ENCODE measurements at places on chromosomes 6 and 20. TPM values are rescaled to one million over a fixed set of nuclear protein-coding genes. Genes with fewer than 3 reads are reported as not detected.
A peak's percentile ranks its signal among the peaks of the same experiment; 100 is the strongest.

EMILIN3 gene
- total RNA-seq = 0.44 TPM

GRCh38 chr6:133896344-133896721 lies 7.4 kb downstream of the TCF21 start:
- no peak for DNase-seq

DNA sequence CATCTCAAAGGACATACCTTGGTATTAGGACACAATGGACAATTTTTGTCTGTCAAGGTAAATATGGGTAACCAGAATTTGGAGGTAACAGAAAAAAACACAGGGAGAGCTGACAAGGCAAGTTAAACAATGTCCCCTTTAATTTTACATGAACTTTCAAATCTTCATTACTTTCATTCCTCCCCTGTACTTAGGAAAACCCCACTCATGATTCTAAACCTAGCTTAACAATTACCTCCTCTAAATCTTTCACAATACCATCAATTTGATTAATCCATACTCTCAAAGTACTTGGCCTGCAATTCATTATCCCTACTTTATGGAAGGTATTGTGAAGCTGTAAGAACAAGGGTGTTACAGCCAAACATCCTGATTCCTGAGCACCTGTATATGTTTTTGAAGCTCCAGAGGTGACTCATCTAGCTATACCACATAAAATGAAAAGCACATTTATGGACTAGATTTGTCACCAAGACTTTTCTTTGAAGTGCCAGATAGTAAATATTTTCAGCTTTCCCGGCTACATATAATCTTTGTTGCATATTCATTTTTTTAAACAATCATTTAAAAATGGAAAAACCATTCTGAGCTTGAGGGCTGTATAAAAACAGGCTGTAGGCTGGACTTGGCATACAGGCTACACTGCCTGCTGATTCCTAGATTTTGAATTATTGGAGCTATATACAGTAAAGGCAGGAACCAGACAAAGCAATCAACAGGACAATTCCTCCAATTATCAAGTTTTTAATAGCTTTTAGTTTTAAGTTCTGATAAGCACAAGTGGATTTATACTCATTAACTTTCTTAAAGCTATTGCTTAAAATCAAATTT lies 22.9 kb downstream of the DEK start:
- no peak for DNase-seq

DNA sequence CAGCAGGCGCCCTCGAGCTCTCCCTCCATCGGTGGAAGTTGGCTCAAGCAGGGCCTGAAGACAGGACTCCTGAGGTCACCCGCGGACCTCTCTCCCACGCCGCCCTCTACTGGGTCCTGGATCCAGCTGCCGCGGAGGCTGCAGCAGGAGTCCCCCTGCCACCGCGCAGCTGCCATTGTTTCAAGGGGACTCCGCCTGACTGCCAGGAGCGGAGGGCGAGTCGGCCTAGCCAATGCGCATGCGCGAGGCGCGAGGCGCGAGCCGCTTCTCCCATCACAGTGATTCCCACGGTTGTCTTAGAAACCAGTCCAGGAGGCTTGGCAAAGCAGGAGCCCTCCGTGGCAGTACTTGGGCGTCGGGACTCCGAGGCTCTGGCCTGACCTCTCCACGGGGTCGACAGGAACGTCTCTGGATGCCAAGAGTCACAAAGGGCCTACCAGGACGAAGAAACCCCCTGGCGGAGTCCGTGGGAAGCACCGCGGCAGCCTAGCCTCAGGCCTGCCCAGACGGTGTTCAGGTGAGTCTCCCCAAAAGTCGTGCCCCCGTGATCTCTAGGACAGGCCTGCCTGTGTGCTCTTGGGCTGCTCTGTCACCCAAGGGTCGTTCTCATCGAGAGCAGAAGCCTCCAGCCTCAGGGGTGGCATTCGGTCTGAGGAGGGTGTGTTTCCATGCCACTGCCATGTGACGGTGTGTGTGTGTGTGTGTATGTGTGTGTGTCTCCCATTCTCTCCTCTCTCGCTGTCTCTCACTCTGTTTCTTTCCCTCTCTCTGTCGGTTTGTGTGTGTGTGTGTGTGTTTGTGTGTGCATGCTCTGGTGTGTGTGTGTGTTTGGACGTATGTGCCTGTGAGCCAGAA lies 290.6 kb upstream of the ZNF337 start:
- peak; percentile 61 for DNase-seq

DNA sequence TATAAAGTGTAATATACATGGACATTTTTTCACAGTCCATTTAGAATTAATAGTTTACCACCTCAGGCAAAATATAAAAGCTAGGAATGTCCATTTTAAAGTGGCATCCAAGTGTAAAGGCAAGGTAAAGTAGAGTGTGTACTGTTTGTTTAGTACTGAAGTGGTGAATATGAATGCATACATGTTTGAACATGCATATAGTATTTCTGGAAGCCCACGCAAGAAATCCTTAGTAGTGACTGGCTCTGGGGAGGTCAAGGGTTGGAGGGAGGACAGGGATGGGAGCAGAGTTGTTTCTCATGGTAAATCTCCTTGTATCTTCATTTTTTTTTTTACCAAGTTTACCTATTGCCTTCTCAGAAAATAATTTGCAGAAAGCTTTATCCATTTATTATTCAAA lies 129.2 kb downstream of the UNC5CL start:
- DNase-seq = no peak

DNA sequence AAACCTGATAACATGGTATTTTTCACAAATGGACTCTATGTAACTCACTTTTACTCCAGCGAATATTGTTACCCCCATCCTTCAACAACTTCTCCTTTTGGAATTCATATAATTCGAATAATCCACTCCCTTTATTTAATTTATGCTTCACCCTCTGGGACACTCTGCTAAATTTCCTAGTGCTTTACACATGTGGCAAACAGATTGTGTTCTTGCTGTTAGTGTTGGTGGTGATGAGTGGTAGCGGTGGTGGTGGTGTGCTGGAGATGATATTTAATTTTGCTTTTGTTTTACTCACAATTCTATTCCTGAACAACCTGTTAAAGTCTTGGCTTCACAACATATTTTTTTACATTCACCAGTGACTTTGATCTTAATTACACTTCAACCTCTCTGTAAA lies 32.8 kb downstream of the HTR1B start:
- DNase-seq = no peak

GRCh38 chr6:20509212-20509611 lies 25.0 kb upstream of the CDKAL1 start:
- no peak for DNase-seq

DNA sequence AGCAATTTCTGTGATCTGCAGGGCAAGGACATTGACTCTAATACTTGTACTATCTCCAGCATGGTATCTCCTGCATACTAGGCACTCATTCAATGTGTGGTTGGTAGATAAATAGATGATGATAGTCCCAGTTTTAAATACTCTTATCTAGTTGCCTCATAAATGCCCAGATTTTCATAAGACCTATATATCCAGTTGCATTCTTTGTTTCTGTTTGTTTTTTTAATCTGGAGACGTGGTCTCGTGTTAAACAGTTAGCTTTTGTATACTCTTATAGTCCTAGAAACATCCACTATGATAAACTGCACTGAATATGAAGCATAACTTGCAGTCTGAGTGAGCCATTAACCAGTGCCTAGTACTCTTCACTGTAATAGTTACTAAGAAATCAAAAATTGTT lies 35.5 kb upstream of the SUMO4 start:
- DNase-seq = no peak
